ENCODE measurements at places on chromosomes 2 and 18.

- no peak overlapping the region for H3K4me3 ChIP-seq
- H3K4me1 ChIP-seq = peaks cover 7% of the 10 kb centered on the region
- H3K27me3 ChIP-seq = peaks cover 6% of the 10 kb centered on the region
- H3K27ac ChIP-seq = no peak overlapping the region
- DNase-seq = no peak
- peaks cover 3% of the 10 kb centered on the region for H3K36me3 ChIP-seq
Measured at GRCh38 chr2:85900366-85900765, 11.6 kb upstream of the ST3GAL5 start.

DNA sequence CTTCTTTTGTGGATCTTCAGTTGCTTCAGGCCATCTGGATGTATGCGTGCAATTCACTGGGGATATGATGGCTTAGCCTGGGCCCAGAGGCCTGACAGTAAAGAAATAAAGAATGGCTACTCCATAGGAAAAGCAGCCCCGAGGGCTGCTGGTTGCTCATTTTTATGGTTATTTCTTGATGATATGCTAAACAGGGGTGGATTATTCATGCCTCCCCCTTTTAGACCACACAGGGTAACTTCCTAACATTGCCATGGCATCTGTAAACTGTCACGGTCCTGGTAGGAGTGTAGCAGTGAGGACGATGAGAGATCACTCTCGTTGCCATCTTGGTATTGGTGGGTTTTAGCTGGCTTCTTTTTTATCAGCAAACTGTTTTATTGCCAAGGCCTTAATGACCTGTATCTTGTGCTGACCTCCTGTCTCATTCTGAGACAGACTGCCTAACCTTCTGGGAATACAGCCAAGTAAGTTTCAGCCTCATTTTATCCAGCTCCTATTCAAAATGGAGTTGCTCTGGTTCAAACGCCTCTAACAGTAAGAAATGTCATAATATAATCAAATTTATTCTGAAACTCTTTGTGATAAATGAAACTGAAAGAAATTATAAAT, 60.5 kb downstream of the DSEL start:
- H3K4me3 ChIP-seq = no peak overlapping the region
- H3K36me3 ChIP-seq = peaks cover 4% of the 10 kb centered on the region
- H3K27ac ChIP-seq = no peak overlapping the region
- H3K27me3 ChIP-seq = no peaks in the 10 kb centered on the region
- peaks cover 10% of the 10 kb centered on the region for H3K4me1 ChIP-seq

- no peaks in the 10 kb centered on the region for H3K27me3 ChIP-seq
- no peak overlapping the region for H3K27ac ChIP-seq
- no peaks in the 10 kb centered on the region for H3K4me1 ChIP-seq
- no peak for DNase-seq
- H3K4me3 ChIP-seq = no peak overlapping the region
- no peaks in the 10 kb centered on the region for H3K36me3 ChIP-seq
Measured at GRCh38 chr18:42229211-42230210, 274.5 kb downstream of the PIK3C3 start.

DNA sequence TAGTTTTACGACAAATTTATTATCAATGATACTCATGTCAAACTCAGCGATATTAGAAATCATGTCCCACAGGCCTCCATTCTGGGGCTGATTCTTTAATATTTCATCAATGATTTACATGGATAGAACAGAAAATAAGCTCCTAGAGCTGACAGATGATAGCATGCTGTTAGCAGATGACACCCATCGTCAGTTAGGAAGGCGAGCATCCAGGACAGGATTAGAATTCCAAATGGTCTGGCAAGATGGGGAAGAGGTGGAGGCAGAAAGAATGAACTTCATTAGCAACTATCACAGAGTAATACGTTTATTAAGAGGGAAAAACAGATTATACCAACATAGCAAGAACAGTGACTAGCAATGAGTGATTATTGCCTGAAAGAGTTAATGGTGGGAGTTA, 46.2 kb upstream of the ACVR1 start:
- H3K27me3 ChIP-seq = peaks cover 2% of the 10 kb centered on the region
- no peaks in the 10 kb centered on the region for H3K4me1 ChIP-seq
- no peak overlapping the region for H3K4me3 ChIP-seq
- H3K36me3 ChIP-seq = no peaks in the 10 kb centered on the region
- H3K27ac ChIP-seq = no peak overlapping the region

- H3K27me3 ChIP-seq = peaks cover 2% of the 10 kb centered on the region
- H3K36me3 ChIP-seq = peaks cover 6% of the 10 kb centered on the region
Measured at GRCh38 chr2:17911491-17912260, 33.2 kb downstream of the KCNS3 start.

DNA sequence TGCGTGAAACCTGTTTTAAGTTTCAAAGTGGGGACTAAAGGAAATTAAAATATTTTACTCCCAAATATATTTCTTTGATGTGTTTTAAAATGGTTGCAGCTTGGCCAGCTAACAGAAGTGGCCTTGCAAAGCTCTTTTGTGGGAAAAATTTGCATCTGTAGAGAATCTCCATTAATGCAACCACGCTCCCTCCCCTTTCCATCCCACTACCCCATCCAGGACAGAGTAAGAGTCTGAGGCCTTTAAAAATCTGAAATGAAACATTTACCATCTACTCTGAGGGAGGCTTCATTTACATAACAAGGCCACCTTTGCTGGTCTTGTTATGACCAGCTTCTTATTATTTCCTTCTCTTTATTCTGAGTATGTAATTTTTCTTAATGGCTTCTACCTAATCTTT, 63.5 kb downstream of the STAT4 start:
- H3K27ac ChIP-seq = no peak overlapping the region
- DNase-seq = no peak
- H3K4me1 ChIP-seq = no peaks in the 10 kb centered on the region
- no peaks in the 10 kb centered on the region for H3K36me3 ChIP-seq
- no peaks in the 10 kb centered on the region for H3K27me3 ChIP-seq
- H3K4me3 ChIP-seq = no peak overlapping the region

DNA sequence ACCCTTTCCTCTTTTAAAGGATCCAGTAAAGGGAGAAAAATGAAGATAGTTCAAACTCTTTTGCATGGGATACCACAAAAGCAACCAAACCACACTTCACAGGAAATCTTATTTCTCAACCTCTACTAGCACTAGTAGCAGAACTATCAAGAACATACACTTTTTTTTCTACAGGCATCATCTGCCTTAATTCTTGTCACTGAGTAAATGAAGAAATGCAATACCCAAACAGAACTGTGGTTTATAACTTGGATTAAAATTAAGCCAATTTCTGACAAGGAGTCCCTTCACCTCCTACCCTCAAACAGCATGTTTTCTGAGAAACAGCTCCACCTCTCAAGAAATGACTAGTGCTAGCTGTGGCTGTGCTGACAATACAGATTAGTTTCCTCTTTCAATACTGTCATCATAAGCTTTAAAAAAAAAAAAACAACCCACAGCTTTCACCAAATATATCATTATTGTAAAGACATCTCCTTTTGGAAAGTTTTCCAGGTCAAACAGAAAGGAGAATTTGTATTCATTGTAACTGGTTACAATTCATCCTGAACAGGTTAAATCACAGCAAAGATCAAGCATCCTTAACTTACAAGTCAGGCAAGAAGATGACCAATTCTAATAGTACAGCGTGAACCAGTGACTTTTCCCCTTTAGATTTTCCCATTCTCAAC, 44.4 kb downstream of the PTPN2 start:
- no peaks in the 10 kb centered on the region for H3K36me3 ChIP-seq
- H3K27me3 ChIP-seq = peaks cover 4% of the 10 kb centered on the region
- DNase-seq = no peak
- H3K4me1 ChIP-seq = peaks cover 10% of the 10 kb centered on the region

DNA sequence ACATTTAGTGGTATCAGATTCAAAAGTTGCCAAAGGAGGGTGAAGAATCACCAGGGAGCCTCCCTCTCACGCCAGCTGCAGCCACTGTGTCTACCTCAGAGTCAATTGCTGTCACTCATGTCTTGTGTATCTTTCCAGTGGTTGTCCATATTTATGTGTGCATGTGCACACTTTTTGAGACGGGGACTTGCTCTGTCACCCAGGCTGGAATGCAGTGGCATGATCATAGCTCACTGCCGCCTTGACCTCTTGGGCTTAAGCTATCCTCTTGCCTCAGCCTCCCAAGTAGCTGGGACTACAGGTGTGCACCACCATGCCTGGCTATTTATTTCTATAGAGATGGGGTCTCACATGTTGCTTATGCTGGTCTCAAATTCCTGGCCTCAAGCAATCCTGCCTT, 4.0 kb downstream of the MOCOS start:
- peaks cover 11% of the 10 kb centered on the region for H3K4me1 ChIP-seq
- no peak overlapping the region for H3K27ac ChIP-seq
- peaks cover 8% of the 10 kb centered on the region for H3K36me3 ChIP-seq
- H3K27me3 ChIP-seq = peaks cover 8% of the 10 kb centered on the region

DNA sequence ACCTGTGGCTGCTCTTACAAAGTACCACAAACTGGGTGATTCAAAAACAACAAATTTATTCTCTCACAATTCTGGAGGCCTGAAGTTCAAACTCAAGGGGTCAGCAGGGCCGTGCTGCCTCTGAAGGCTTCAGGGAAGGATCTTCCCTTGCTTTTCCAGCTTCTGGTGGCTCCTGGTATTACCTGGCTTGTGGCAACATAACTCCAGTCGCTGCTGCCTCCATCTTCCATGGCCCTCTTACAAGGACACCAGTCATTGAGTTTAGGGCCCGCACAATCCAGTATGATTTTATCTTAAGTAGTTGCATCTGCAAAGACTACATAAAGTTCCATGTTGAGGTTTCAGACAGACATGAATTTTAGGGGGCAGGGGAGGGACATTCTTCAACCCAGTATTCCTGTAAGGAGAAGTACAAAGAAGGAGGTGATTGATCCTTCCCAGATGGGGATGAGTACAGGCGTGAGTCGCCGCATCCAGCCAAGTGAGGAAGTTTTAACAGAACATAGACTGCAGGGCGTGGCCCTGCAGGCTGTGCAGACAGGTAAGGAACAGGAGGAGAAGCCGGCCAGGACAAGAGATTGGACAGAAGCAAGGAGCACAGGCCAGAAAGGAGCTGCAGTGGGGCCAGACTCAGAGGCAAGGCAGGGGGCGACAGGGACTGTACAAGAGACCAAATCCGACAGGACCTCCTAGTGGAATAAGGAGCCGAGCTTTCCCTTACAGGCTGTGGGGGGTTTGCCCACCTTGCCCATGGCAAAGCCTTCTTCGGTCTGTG, 44.4 kb upstream of the BZW1 start:
- H3K4me1 ChIP-seq = no peaks in the 10 kb centered on the region
- no peaks in the 10 kb centered on the region for H3K36me3 ChIP-seq
- H3K27me3 ChIP-seq = peaks cover 1% of the 10 kb centered on the region

GRCh38 chr2:111698743-111699554, 185.0 kb downstream of the ANAPC1 start:
- DNase-seq = no peak
- peaks cover 29% of the 10 kb centered on the region for H3K4me1 ChIP-seq
- H3K27me3 ChIP-seq = peaks cover 10% of the 10 kb centered on the region

- peaks cover 3% of the 10 kb centered on the region for H3K36me3 ChIP-seq
- no peak overlapping the region for H3K4me3 ChIP-seq
- no peak overlapping the region for H3K27ac ChIP-seq
- H3K4me1 ChIP-seq = no peaks in the 10 kb centered on the region
Measured at GRCh38 chr2:131035826-131036231, 57.4 kb downstream of the FAM168B start.

- no peaks in the 10 kb centered on the region for H3K36me3 ChIP-seq
- H3K4me1 ChIP-seq = peaks cover 9% of the 10 kb centered on the region
- peak; percentile 57 for DNase-seq
Measured at GRCh38 chr18:80109676-80110078, 615 bp downstream of the ADNP2 start.

DNA sequence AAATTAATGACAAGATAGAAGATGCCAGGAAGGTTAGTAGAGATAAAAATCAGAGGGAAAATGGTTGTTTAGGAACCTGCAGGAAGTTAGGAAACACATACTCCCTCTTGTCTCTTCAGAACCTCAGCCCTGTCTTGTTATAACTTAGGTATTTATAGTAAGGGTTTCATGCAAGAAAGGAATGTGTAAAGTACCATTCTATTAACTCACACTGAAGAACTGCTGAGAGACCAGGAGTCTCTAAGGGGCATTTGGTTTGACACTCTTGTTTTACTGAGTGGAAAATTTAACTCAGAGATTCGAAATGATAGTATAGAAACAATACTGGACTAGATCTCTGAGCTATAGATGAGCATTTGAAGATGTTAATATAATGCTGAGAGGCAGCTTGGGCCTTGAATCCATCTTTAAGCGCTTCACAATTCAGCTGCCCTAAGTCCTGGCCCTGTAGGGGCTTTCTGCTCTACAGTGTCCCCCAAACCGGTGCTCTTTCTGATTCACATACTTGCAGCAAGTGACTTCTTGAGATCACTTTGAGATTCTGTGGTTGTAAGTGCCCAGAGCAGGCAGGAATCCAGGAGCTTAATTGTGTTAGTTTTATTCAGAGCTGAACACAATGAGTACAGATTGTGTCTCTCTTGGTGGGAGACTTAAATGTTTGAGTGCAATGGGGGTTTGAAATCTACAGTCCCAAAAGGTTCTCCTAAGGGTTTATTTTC, 235.0 kb upstream of the RGPD4 start:
- H3K4me3 ChIP-seq = no peak overlapping the region
- DNase-seq = no peak
- no peak overlapping the region for H3K27ac ChIP-seq
- no peaks in the 10 kb centered on the region for H3K27me3 ChIP-seq
- H3K4me1 ChIP-seq = peaks cover 26% of the 10 kb centered on the region

DNA sequence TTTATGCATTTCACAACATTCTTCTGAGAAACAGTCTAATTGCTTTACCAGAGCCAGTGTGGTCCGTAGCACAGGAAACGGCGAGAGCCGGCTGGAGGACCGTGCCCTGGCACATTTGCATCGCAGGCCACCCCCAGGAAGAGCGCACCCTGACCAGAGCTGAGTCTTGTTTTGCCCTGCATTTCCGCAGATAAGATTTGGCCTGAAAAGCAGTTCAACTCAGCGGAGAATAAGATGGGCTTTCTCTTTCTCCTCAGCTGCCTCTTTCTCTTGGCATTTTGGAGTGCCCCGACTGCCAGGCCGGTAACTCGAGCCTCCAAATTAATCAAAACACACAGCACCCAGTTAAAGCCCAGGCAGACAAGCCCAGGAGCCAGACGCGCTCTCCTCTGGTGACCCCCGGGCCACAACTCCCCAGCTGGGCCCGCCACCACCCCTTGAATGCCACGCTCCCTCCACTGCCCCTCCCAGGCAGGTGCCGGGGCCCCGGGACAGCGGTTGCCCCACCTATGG, 464 bp downstream of the COL4A4 start:
- no peak overlapping the region for H3K27ac ChIP-seq
- peaks cover 21% of the 10 kb centered on the region for H3K27me3 ChIP-seq
- peak; percentile 8 for DNase-seq
- peaks cover 6% of the 10 kb centered on the region for H3K4me1 ChIP-seq
- H3K4me3 ChIP-seq = peak overlapping the region; percentile 77

GRCh38 chr2:40935349-40935748, 483.5 kb upstream of the SLC8A1 start:
- no peak for DNase-seq
- no peak overlapping the region for H3K4me3 ChIP-seq
- H3K27ac ChIP-seq = no peak overlapping the region
- H3K36me3 ChIP-seq = no peaks in the 10 kb centered on the region
- H3K4me1 ChIP-seq = no peaks in the 10 kb centered on the region
- no peaks in the 10 kb centered on the region for H3K27me3 ChIP-seq

DNA sequence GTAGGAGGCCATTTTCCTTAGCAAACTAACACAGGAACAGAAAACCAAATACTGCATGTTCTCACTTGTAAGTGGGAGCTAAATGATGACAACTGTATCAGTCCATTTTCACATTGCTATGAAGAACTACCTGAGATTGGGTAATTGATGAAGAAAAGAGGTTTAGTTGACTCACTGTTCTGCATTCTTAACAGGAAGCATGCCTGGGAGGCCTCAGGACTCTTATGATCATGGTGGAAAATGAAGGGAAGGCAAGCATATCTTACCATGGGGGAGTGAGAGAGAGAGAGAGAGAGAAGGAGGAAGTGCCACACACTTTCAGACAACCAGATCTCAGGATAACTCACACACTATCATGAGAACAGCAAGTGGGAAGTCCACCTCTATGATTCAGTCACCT, 105.3 kb downstream of the PARD3B start:
- H3K4me1 ChIP-seq = no peaks in the 10 kb centered on the region
- no peak overlapping the region for H3K27ac ChIP-seq
- H3K27me3 ChIP-seq = peaks cover 3% of the 10 kb centered on the region
- H3K4me3 ChIP-seq = no peak overlapping the region
- no peak for DNase-seq
